ENCODE measurements at places on chromosomes 13 and 19.
A peak's percentile ranks its signal among the peaks of the same experiment; 100 is the strongest.

DNA sequence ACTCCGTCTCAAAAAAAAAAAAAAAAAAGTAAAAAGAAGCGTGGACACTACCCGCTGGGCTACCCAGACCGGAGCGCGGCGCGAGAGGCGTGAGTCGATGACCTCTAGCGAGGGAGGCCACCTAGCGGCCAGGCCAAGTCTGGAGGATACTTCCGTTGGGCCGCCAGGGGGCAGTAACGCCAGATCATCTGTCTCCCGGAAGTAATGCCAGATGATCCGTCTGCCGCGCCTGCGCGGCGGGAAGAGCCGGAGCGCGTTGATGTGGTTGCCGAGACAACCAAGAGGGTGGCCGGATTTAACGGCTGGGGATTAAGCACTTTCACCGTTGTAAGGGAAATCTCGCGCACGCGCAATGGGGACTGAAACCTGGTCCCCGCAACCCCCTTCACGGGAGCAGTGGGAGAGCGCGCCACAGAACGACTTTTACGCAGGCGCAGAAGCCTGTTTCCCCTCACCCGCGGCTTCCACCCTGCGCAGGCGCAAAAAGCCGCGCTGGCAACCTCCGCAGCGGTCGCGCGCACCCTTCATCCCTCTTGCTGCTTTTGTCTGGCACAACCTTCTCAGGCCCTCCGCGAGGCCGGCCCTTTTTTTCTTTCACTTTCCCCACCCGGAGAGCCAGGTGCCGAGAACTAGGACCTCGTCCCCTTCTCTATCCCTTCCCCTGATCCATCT lies 1.0 kb upstream of the U2AF2 start:
- DNase-seq, result peak; percentile 99

DNA sequence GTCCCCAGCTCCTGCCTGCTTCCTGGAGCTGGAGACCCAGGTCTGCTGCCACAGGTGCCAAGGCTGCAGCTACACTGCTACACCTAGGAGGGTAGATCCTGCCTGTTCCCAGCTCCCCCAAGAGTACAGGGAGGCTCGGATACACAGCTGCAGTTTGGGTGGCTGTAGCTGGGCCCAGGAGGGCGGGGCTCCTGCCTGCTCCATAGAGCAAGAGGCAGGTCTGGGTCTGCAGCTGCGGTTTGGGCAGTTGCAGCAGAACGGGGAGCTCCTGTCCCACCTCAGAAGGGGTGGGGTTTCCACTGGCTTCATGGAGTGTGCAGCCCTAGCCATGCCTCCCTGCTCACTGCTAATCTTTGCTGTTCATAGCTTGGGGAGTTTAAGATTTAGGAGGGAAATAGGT lies 199.0 kb downstream of the NUFIP1 start:
- no peak for DNase-seq

DNA sequence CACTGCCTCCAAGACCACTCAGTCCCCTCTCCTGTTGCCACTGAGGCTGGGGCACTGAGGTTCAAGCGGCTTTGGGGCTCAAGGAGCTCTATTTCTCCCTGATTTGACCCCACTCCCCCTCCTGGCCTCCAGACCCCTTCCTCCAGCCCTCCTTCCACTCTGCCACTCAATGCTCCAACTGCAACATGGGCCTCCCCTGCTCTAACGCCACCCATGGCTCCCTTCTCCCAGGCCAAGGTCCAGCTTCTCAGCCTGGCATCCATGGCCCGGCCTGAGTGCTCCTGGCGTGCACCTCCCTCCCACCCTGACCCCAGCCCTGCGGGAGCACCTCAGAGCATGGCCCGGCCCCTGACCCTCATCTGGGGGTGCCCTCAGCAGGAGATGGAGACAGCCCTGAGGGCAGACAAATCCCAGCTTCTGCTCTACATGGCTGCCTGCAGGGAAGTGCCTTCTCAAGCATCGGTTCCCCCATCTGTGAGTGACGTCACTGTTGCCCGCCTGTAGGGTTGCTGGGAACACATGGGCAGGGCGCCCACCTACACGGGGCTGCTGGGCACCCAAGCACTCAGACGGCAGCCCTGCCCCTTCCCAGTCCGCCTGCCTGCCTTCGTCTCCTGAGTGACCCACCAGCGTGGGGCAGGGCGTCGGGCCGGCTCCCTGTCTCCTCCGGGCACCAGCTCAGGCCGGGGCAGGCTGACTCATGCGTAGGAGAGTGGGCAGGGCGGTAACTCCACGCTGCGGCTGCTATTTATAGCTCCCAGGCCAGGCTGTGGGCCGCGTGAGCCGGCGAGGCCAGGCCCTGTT lies 1.6 kb upstream of the DIRAS1 start:
- DNase-seq, result no peak

GRCh38 chr19:1076951-1077350 lies 10.0 kb downstream of the ARHGAP45 start:
- peak; percentile 65 for DNase-seq

- DNase-seq, result no peak
Measured at GRCh38 chr13:58579468-58579867, 947.9 kb downstream of the PCDH17 start.

DNA sequence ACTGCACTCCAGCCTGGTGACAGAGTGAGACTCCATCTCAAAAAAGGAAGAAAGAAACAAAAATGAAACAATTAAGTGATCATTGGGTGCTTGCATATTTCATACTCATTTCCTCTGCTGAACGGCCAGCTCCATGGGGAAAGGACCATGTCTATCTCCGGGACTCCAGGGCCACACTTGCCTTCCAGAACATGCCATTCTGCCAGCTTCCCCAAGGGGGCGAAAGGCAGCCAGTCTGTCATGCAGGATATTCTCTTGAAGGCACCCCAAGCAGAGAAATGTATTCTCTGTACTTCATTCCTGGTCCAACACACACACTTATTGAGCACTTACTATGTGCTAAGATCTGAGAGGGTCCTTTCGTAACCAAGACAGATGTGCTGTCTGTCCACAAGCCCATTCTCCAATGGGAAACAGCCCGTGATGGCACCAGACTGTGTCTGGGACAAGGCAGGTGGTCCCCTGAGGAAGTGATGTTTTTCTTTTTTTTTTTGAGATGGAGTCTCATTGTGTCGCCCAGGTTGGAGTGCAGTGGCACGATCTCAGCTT lies 10.2 kb upstream of the CARM1 start:
- peak; percentile 59 for DNase-seq

GRCh38 chr19:996051-996838 lies 4.0 kb upstream of the GRIN3B start:
- DNase-seq, result peak; percentile 87

- no peak for DNase-seq
Measured at GRCh38 chr19:4301590-4302242, 473 bp downstream of the TMIGD2 start.

- DNase-seq, result no peak
Measured at GRCh38 chr13:79812070-79812850, 331.3 kb downstream of the NDFIP2 start.

DNA sequence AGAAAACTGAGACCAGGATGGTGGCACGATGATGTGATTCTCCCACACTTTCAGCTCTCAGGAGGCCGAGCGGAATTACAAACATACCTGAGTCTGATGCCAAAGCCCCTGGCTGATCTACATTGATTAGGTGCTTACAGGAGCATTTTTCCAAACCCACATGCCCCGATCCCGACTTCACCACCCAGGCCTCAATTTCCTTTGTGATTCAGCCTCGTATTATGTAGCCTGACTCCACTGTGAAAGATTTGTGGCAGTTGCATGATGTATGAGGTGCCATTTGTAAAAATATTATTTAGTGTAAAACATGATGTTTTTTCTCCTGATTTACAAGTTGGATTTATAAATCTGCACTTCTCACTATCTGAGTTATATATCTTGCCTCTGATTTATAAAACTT lies 118.0 kb downstream of the TSHZ3 start:
- no peak for DNase-seq

GRCh38 chr13:29858231-29858630 lies 7.8 kb upstream of the UBL3 start:
- no peak for DNase-seq

DNA sequence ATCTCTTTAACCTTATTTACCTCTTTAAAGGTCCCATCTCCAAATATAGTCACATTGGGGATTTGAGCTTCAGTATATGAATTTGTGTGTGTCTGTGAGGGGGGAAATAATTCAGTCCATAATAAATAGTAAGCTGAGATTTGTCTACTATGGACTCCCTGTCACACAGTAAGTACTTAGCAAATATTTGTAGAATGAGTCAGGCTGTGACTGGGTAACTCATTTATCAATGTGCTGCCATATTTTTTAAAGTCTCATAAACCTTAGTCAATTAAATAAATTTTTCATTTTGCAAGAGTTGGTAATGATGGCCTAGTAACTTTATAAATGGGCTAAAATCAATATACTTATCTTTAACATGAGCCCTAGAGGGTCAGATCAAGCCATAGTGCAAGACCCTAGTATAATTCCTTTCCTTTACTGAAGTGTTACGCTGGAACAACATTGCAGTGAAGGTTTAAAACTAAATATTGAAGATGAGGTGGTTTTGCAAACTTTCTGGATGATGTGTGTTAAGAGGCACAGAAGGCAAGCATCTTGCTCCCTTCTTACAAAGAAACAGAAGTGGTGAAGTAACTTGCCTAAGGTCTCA lies 305.1 kb downstream of the KCNRG start:
- DNase-seq, result peak; percentile 82

GRCh38 chr19:50906217-50906616 lies 5.0 kb downstream of the KLK4 start:
- peak; percentile 50 for DNase-seq

DNA sequence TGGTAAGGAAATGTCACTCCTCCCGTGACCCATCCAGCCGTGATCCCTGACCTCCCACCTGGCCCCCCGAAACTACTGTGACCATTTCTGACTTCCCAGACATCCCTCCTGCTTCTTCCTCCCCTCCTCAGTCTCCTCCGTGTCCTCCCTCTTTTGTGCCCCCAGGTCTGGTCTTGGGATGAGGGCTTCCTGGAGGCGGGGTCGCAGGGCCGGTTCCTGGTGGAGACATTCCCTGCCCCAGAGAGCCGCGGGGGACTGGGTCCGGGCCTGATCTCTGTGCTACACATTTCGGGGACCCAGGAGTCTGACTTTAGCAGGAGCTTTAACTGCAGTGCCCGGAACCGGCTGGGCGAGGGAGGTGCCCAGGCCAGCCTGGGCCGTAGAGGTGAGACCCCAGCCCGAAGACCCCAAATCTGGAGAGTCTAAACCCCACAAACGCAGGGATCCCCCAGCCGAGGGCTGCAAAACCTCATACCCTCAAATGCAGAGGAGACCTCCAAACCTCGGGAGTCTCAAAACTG lies 5.0 kb downstream of the KIRREL2 start:
- no peak for DNase-seq

- no peak for DNase-seq
Measured at GRCh38 chr19:28914173-28914572, 298.8 kb downstream of the UQCRFS1 start.

DNA sequence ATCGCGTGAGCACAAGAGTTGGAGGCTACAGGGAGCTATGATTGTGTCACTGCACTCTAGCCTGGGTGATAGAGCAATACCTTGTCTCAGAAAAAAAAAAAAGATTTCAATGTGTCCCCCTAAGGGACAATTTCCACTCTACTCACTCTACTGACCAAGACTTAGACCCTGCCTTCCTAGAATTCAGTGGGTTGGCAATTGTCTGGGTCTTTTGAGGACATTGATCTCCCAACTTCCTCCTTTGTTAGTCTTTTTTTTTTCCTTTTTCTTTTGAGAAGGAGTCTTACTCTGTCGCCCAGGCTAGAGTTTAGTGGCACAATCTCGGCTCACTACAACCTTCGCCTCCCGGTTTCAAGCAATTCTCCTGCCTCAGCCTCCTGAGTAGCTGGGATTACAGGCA lies 2.2 kb downstream of the SPTBN4 start:
- DNase-seq, result no peak

DNA sequence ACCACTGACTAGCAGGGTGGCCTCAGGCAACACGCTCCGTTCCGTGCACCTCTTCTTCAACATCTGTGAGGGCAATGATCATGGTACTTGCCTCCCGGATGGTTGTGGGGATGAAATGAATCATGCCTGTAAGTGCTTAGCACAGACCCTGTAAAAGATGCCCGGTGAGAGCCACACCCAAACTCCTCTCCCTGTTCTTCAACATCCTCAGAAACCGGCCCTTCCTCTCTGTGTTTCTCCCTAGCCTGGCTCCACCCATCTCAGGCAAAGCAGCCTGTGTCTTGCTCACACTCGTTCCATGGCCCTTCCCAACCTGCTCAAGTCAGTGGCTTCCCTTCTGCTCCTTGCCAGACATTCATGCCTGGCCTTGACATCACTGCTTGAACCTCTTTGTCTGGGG lies 5.8 kb upstream of the DMKN start:
- DNase-seq, result no peak

- DNase-seq, result peak; percentile 76
Measured at GRCh38 chr13:98326291-98326690, 149.2 kb upstream of the RNF113B start.

DNA sequence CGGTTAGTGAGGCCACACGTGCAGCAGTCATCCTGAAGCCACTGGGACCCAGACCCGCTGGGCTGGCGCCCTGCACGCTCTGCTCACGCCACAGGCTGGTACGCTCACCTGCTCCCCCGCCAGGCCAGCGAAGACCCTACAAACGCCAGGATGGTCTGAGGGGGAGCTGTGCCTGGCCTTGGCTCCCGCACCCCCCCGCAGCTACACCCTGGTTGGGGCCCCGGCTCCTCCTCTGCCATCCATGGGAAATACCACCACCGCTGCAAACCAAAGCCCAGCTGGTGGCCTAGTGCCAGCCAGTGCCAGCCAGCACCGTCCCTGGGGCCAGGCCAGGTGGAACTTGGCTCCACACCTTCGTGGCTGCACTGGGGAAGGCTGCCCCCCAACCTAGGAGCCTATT lies 23.3 kb upstream of the CACTIN start:
- peak; percentile 35 for DNase-seq

DNA sequence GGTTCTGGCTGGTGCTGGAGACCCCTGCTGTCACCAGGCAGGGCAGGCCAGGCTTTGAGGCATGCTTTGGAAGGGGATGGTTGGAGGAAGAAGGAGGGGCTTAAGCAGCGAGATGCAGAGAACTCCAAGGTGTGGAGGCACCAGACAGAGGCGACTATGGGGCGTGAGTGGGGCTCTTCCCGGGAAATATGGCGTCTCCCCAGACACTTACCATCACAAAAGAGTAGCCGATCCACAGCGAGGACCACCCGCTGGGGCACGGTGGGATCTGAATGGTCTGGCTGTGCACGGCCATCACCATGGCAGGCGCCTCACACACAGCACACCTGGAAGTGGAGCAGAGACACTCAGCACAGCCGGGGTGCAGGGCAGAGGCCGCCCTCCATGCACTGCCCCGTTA lies 151.9 kb downstream of the COL4A1 start:
- DNase-seq, result no peak

DNA sequence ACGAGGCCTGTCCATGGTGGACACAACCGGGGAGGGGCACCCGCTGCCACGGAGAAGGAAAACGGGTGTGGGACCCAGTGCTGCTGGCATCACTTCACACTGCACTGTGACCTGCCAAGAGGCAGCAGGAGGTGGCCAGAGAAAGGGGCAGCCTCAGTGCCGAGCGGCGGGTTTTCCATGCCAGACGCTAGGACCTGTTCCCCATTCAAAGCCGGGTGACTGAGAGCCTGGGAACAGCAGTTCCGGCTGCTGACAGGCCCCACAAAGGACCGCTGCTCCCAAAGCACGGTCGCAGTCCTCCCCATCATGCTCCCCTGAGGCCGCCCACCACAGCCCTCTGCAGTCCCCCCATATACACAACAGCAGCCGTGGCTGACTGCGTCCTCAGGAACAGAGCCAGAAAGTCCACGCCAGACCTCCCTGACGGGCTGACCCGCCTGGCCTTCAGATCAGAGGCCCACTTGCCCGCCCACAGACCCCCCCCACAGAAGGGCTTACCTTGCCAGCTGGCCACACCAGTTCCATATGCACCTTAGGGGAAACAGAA lies 5.4 kb downstream of the AKAP8 start:
- DNase-seq, result no peak

GRCh38 chr19:15091918-15092753 lies 10.1 kb downstream of the OR1I1 start:
- peak; percentile 71 for DNase-seq
